ENCODE measurements at places on chromosomes 5 and 9.
A peak's percentile ranks its signal among the peaks of the same experiment; 100 is the strongest.

- no peak for DNase-seq
Observed at GRCh38 chr9:84781931-84782866, 112.7 kb downstream of the NTRK2 start.

DNA sequence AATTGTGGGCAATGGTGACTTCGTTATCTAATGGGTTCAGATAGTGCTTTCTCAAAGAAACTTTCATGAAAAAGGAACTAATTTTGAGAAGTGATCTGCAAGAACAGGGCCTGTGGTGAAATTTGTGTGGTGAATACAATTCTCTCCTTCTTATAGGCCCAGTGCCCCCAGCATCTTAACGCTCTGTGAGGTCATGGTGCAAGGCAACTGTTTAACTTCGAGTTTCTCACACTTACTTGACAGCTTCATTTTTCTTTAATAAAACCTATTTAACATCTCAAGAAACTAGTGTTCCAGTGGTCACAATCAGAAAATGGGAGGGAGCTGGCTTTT is 69.2 kb downstream of the FAM114A2 start:
- DNase-seq, result no peak

GRCh38 chr5:41143131-41143901 is 70.0 kb downstream of the C6 start:
- DNase-seq, result no peak

DNA sequence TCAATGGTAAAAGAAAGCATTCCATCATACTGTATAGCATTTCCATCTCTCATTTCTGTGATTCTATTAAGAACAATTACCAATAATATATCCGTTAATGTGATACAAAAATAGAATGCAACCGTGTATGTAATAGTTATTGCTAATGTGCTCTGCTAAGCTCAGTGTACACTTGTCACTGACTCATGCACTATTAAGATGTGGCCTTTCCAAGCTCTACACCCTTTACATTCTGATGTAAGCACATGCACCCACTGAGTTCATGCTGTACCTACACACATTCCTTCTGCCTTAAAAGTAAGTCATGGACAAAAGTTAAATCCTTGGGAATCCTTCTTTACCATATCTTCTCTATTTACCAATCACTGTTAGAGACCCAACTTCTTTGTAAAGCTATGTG is 319.1 kb downstream of the ZSWIM6 start:
- no peak for DNase-seq

DNA sequence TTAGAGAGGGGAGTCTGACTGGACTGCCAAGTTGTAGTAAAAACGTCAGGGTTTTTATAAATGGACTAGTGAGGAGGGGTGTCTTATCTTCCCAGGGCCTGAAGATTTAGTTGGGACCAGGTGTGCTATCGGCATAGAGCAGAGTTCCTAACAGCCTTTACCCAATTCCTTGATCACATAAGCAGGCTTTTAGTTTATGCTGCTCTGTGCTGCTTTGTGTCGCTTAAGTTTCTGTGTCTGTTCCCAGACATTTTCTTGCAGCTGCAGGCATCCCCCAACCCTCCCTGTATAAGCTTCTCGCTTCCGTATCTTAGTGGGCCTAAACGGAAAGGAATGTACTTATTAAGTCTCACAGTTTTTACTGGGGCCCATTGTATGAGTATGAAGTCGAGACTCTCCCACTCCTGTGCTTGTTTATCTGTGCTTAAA is 2.6 kb upstream of the SMC5 start:
- DNase-seq, result no peak

DNA sequence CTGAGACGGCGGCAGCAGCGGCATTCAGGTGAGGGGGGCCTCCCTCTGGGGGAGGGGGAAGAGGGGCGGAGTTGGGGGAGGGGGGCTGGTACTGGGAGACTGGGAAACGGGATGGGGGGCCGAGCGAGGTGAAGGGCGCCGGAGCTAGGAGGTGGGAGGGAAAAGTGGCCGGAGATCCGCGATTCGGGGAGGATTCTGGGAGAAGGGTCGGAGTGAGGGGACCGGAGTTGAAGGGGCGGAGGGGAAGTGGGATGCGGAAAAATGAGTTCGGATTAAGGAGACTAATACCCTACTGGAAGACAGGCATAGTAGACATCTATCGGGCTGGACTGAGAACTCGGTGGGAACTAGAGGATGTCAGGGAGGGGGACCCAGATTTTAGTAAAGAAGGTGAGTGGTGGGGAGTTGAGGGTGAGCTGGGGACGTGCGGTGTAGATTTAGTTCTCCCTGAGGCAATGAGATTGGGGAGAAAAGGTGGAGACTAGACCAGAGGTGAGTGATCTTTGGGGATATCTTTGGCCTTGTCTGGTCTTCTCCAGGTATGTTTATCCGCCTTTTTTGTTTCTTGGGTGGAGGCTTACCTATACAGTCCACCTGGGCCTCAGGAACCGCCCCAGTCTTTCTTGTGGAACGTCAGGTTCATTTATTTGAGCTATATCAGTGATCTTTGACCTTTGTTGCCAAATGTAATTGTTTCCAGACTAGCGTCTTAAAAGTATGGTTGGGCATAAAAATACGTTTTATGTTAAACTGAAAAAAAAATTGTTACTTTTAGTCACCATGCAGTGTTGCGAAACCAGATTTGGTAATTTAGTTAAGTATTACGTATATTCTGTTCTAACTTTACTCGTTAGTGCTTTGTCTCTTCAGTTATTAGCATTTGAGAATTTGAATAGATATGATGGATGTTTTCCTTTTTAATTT is 632 bp downstream of the UBAP1 start:
- DNase-seq, result no peak

DNA sequence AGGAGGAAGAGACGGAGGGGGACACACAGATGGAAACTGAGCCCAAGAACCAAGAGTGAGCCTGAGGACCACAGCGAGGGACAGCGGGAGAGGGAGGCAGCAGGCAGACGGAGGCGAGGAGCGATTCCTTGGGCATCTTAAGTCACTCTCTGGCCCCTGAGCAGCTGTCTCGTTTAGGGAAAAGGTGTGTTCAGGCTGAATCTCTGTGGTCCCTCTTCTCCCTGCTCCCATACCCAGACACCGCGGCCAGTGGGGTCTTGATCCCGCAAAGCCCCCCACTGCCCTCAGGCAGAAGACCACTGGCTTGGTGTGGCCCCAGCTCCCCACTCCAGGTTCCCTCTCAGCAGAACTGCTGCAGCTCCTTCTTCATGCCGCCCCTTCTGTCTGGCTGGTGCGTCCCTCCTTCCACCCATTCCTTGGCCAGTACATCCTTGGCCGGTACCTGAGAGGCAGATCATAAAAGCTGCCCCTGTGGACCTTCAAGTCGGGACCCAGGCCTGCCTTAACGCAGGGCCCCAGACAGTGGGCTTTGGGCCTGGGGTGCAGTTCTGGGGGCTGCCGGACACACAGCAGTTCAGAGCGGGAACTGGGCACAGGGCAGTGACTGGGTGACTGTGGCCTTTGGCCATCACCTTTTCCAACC is 5.8 kb upstream of the RALGDS start:
- DNase-seq, result no peak

GRCh38 chr5:73674669-73675004 is 48.6 kb downstream of the ARHGEF28 start:
- DNase-seq, result no peak

GRCh38 chr5:143629871-143630659 is 181.9 kb upstream of the HMHB1 start:
- no peak for DNase-seq

GRCh38 chr5:181203093-181203711 is 1.8 kb downstream of the TRIM7 start:
- DNase-seq, result no peak

- DNase-seq, result no peak
Observed at GRCh38 chr9:133445293-133445969, 14.3 kb upstream of the CACFD1 start.

DNA sequence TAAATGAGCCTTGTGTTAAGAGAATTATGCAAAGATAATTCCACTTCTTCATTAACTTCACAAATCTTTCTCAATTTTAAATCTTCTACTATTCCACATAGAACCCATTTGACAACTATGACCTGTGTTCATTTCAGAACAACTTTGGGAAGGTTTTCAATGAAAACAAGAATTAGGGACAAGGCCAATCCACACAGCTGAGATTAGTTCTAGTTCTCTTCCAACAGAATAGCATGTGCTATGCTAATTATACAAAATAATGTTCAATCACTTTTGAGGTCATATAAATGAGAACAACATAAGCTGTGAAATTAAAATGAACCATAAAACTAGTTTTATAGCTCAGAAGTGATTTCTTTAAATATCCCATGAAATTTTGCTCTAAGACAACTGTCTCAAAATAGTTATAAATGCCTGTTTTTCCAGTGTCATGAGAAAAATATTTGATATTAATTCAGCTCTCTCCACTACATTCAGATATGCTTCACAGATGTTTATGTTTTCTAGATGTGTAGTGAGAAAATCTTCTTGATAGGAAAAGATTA is 7.2 kb upstream of the LHFPL2 start:
- DNase-seq, result no peak

GRCh38 chr9:120693700-120694008 is 20.6 kb downstream of the MEGF9 start:
- no peak for DNase-seq

- no peak for DNase-seq
Observed at GRCh38 chr5:124343451-124343867, 403.0 kb downstream of the ZNF608 start.

GRCh38 chr5:856531-857425 is 6.0 kb upstream of the ZDHHC11 start:
- no peak for DNase-seq

GRCh38 chr9:6921315-6921714 is 163.5 kb downstream of the KDM4C start:
- no peak for DNase-seq

- DNase-seq, result peak; percentile 15
Observed at GRCh38 chr5:177368869-177369644, 11.3 kb downstream of the RGS14 start.

- DNase-seq, result no peak
Observed at GRCh38 chr5:135460246-135461033, 8.3 kb upstream of the TIFAB start.

DNA sequence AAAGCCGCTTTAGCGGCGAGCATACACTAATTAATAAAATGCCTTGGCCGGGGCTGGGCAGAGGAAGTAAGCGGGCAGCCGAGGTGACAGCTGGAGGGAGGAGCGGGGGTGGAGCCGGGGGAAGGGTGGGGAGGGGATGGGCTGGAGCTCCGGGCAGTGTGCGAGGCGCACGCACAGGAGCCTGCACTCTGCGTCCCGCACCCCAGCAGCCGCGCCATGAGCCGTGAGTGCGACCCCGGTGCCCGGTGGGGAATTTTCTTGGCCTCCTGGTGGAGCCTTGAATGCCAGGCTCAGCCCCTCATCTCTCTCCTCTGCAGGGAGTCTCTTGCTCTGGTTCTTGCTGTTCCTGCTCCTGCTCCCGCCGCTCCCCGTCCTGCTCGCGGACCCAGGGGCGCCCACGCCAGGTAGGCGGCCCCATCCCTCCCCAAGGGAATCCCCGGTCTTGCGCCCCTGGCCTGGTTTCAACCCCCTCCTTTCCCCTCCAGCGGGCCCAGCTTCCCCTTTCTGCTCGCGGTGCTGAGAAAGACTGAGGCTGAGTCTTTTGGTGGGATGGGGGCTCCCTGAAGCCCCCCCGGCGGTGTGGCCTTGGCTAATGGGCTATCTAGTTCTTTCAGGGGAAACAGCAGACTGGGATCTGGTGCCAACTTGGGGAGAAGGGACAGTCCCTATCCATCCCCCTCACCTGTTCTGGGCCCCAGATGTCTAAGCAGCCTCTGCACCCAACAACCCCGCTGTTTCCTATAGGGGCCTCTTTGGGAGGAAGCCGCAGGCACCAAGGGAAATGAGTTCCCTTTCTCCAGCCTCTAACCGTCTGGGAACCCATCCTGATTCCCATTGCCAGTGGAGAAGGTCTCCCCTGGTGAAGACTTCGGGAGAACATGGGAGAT is at the start of gene PTGS1:
Gene PTGS1 (plus strand): TSS at position 156 of the 887 bp plus-strand sequence. CDS start 61 bp downstream, at position 217.
- DNase-seq, result no peak

- no peak for DNase-seq
Observed at GRCh38 chr9:37290366-37290939, 132.0 kb upstream of the GRHPR start.

GRCh38 chr9:125754096-125754495 is 6.9 kb downstream of the PBX3 start:
- no peak for DNase-seq

- no peak for DNase-seq
Observed at GRCh38 chr5:14351086-14351661, 208.0 kb downstream of the TRIO start.

DNA sequence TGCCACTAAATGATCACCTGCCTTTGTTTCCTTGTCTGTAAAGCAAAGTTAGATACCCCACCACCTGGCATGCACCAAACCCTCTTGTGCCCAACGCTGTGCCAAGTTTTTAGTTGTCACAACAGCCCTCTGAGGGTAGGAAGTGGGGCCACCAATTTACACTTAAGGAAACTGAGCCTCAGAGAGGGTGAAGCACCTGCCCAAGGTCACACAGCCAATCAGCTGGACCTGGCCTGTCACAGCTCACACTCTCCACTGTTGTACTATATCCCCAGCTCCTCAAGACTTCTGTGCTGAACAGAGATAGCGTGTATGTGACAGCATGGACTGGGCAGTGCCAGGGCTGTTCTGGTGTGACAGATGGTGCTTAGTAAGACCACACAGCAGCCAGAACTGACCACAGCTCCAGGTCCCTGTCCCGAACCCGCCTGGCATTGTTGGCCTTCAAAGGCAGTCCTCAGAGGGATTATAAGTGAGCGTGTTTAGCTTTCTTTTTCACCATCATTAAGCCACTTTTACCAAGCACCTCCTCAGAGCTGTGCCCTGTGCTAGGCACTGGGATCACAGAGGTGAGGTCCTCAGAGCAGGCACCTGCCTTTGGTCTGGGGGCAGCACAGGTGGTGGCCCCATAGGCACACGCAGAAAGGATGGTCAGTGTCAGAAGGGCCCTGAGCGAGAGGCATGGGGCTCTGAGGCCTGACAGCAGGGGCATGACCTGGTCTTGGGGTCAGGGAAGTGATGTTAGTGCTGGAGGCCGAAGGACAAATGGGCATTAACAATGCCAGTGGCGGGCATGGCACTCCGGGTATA is 71.1 kb downstream of the COL27A1 start:
- DNase-seq, result no peak

GRCh38 chr5:142433526-142434321 is 108.9 kb upstream of the SPRY4 start:
- no peak for DNase-seq

DNA sequence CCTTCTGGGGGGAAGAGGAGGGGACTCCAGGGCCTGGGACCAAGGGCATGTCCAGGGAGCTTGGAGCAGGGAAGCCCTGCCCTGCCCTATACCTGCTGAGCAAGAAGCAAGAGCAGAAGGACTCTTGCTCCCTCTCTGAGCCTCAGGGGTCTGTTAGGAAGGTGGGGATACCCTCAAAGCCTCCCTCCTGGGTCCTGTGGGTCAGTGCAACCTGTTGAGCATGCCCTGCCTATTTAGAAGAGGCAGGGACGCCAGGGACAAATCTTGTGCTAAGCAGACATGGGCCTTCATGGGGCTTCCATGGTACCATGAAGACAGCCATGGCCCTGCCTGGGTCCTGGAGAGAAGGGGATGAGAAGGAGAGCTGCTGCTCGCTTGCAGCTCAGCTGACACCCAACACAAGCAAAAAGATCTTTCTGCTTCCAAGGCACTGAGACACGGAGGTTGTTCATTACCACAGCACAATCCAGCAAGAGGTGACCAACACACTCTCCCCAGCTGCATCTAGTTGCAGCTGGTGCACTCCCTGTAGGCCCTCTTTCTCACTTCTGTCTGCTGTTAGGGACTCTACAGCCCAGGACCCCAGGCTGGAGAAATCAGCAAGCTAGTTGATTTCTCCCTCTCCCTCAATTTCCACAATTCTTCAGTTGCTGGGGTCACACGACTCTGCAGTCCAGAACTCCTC is 39.3 kb downstream of the C9orf50 start:
- no peak for DNase-seq

- peak; percentile 15 for DNase-seq
Observed at GRCh38 chr5:50962934-50963872, 296.8 kb downstream of the PARP8 start.

- no peak for DNase-seq
Observed at GRCh38 chr5:71925608-71926091, 181.6 kb upstream of the MAP1B start.
